Common myeloid progenitor, CD34-positive (primary cell): ENCODE measurements at places on chromosomes 7 and 10.

DNA sequence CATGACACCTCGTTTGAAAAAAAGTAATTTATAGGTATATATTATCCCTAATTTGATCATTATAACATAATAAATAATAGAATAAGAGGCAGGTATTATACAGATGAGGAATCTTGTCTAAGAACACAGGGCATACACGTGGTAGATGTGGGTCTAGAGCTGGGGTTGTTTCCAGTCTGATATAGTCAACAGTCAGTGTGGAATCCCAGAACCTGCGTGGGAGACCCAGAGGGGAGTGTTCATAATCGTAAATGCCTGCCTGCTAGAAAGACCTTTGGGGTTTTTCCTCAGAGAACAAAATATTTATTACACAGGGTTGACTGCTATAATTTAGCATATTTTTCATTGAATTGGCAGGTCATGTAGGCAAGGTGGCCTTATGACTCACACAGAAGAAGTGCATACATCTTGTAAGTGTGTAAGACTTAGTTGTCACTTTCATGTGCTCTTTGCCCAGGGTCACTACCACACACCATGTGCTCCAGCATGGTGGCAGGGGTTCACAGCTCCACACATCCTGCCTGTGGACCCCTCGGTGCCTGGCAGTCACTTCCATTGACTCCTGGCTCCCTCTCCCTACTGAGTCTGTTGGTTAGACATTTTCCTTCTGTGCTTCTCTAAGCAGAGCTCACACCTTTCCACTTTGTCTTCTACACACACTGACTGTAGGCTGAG, 94.9 kb upstream of the IKZF1 start:
- no peak for DNase-seq

DNA sequence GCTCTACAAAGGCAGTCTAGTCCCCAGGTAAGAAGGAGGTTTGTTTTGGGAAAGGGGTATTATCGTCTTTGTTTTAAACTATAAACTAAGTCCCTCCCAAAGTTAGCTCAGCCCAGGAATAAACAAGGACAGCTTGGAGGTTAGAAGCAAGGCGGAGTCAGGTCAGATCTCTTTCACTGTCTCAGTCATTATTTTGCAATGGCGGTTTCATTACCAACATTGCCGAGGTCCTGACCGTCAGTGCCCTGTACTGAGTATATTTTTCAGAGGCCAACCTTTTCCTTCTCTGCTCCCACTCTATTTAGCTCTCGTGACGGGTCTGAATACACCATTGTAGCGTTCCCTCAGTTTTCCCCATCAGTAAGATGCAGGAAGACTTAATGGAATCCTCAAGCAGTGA, 184.5 kb downstream of the PRKCQ start:
- no peak for DNase-seq

GRCh38 chr10:130816116-130816901, 495.2 kb downstream of the TCERG1L start:
- DNase-seq = no peak

- DNase-seq = no peak
Measured at GRCh38 chr10:122269059-122269687, 1.9 kb upstream of the BTBD16 start.

GRCh38 chr10:49351669-49352068, 44.2 kb downstream of the DRGX start:
- no peak for DNase-seq

DNA sequence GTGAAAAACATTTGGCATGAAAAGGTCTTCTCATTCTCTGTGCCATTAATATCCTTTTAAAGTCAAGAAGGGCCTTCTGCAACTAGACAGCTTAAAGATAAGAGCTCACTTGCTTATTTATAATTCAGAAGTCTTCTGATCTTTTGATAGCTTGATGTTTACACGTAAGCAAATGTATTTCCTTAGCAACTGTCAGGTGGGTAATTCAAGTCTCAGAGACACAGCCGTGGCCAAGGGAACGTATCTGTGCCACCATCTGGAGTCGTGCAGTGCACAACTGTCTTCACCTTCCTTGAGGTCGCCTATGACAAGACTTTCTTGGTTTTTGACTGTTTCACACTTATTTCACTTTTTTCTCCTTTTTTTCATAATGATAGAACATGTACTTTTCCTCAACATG, 4.0 kb upstream of the NEBL start:
- no peak for DNase-seq

DNA sequence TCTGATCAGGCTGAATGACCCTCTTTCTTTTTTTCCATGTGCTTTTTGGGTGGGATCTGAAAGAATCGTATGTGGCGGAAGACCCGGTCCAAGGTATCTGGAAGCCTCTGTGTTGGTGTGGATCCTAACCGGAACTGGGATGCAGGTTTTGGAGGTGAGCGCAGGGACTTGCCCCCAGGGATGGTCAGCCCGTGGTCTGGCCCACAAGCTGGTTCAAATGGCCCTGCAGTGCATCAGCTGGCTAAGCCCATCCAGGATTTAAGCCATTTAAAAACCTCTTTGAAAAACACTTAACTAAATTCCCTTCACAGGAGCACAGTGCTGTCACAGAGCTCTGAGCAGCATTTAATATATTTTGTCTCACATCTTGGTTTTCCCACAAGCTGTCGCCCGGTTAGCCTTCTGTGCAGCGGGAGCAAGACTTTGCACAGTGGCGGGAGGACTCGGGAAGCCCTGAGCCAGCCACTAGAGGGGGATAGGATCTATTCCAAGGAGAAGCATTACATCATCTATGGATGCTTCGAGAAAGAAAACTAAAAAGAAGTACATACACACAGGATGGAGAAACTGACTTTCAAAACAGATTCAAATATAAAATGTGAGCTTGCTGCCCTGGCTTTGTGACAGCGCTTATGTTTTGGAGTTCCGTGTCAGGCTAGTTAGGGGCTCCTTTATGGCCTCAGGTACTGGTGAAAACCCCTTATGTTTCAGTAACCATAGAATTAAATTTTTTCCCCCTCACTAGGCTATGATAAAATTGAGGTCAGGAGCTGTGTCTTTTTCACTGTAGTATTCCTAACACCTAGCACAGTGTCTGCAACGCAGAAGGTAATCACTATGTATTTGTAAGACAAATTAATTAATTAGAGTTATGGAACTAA, 11.3 kb downstream of the CPA2 start:
- no peak for DNase-seq

GRCh38 chr7:83524277-83525075, 124.5 kb downstream of the SEMA3E start:
- DNase-seq = no peak

DNA sequence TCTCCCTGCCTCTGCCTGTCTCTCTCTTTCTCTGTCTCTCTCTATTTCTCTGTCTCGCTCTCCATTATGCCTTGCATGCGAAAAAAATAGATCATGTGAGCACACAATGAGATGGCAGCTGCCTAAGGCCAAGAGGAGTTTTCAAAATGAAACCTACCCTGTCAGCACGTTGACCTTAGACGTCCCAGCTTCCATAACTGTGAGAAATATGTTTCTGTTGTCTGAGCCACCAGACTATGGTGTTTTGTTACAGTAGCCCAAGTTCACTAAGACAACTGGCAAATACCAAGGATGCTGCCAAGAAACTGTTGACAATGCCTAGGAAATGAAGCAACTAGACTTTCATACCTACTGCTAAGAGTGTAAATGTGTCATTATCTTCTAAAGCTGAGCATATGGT, 70.6 kb upstream of the PLXDC2 start:
- DNase-seq = no peak

DNA sequence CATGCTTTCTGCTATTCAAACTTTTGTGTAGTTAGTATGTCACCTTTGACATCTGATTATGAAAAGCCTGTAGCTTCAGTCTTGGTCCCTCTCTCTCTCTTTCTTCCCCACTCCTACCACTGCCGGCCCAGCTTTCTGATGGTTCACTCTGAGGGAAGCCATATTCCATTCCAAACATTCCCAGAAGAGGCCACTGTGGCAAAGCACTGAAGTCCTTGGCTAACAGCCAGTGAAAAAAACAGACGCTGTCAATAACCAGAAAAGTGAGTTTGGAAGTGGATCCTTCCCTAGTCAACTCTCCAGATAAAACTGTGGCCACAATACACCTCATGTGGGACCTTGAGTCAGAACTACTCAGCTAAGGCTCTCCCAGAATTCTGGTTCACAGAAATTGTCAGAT, 950.7 kb upstream of the PHF14 start:
- DNase-seq = no peak

- no peak for DNase-seq
Measured at GRCh38 chr10:91590142-91590903, 42.5 kb downstream of the PPP1R3C start.

- no peak for DNase-seq
Measured at GRCh38 chr7:27324246-27324645, 81.6 kb downstream of the EVX1 start.

DNA sequence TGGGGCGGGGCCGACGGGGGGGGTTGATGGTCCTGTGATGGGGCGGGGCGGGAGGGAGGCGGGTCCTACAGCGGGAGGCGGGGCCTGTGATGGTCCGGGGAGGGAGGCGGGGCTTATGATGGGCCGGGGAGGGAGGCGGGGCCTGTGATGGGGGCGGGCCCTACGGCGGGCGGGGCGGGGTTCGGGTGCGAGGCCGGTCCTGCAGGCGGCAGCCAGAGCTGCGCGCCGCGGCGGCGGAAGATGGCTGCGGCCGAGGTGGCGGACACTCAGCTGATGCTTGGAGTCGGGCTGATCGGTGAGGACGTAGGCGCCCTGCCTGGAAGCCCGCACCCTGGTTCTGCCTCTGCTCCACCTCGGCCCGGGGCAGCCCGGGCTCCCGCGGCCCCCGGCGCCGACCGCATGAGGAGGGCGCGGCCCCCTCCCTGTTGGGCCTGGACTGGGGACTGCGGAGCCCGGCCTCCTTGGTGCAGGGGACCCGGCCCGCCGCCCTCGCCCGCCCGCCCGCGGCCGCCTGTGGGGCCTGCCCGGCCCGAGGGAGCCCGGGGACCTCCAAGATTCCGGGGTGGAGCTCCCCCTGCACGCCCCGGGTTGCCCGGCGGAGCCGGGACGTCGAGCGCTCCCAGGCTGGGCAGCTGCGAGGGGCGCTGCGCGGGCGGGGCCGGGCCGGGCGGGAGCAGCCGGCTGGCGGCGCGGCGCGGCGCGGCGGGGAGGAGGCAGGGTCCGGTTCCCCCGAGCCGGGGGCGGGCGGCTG, at the start of gene DENND10:
DENND10 (plus strand) TSS at position 211 of the 751 bp plus-strand sequence; CDS start at position 241, 30 bp downstream.
- peak; percentile 77 for DNase-seq

- DNase-seq = peak; percentile 45
Measured at GRCh38 chr10:79487296-79488194, 24.8 kb upstream of the EIF5AL1 start.

- DNase-seq = no peak
Measured at GRCh38 chr10:77667426-77668324, 30.1 kb upstream of the KCNMA1 start.

DNA sequence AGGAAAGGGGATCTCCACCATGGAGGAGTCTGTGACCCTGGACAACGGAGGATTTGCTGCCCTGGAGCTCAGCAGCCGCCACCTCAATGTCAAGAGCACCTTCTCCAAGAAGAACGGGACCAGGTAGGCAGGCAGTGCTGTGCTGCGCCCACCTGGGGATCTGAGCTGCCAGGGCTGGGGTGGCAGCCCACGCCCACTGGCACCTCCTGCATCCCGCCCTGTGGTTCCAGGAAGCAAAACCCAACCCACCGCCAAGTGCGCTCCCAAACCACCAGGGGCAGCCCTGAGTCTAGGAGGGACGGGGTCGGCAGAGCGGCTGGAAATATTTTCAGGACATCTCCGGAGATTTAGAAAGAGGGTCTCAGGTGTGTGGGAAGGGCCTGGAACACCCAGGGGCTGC, 440.3 kb upstream of the FOXK1 start:
- no peak for DNase-seq

DNA sequence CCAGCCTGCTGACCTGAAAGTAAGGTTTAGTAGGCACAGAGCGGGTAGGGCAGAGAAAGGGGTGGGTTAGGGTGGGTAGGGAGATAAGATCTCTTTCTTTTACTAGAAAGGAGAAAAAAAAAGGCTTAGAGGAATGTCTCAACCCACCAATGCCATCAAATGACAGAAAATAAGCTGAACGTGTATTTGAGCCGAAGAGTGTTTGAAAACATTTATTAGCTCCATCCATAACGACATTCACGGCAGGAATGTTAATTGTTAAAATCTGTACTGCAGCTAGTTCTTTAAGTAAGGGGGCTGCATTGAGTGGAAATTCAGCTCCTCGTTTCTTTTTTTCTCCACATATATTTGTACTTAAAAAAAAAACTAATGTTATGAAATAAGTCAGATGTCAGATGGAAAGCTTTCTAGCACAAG, 63.7 kb upstream of the ARID5B start:
- DNase-seq = no peak

DNA sequence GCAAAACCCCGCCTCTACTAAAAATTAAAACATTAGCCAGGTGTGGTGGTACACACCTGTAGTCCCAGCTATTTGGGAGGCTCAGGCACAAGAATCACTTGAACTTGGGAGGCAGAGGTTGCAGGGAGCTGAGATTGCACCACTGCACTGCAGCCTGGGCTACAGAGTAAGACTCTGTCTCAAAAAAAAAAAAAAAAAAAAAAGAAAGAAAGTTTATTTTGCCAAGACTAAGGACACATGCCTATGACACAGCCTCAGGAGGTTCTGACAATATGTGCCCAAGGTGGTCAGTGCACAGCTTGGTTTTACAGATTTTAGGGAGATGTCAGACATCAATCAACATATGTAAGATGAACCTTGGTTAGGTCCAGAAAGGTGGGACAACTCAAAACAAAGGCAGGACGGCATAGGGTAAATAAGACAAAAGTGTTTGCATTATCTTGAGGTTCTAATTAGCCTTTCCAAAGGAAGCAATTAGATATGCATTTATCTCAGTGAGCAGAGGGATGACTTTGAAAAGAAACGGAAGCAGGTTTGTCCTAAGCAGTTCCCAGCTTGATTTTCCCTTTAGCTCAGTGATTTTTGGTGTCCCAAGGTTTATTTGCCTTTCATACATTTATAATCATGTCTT, 20.7 kb upstream of the OTUD1 start:
- DNase-seq = no peak

- DNase-seq = no peak
Measured at GRCh38 chr10:74593470-74593869, 232.9 kb upstream of the KAT6B start.

DNA sequence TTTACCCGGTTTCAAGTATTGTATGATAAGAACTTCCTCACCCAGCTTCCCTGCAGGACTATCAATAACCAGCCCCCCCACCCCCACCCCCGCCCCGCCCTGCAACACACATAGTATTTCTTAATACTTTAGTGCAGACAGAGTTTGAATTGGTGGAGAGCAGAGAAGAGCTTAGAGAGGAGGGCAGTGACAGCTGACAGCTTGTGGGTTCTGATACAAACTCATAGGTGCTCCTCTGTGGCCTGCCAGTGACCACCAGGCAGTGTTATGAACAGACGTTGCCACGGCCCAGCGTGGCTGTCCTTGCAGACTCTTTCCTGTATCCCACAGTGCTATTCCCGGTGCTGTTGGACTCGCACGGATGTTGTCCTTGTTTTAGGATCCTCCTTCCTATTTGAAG, 186.9 kb upstream of the ADO start:
- DNase-seq = no peak

DNA sequence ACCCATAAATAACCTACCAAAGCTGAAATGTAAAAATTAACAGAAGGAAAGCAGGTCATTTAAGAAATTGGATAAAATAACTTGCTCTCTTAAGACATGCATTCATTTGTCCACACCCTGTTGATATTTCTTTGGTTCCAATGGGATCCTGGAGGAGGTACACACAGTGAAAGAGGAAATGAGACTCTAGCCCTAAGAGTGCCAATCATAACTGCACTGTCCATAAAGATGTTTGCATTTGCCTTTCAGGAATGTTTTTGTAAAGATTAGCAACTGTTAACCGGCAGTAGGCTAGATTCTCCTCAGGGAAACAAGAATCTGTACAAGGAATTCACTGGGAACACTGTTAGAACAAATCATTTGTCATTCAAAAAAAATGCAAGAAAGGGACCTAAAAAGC, 61.0 kb downstream of the MEOX2 start:
- no peak for DNase-seq

GRCh38 chr7:3179456-3179855, 121.6 kb upstream of the SDK1 start:
- DNase-seq = no peak
